ENCODE measurements at places on chromosomes 1 and 21.

GRCh38 chr21:17146426-17146825, 366.4 kb upstream of the CXADR start:
- DNase-seq, result no peak

GRCh38 chr1:34409689-34410229, 233.1 kb downstream of the C1orf94 start:
- no peak for DNase-seq

DNA sequence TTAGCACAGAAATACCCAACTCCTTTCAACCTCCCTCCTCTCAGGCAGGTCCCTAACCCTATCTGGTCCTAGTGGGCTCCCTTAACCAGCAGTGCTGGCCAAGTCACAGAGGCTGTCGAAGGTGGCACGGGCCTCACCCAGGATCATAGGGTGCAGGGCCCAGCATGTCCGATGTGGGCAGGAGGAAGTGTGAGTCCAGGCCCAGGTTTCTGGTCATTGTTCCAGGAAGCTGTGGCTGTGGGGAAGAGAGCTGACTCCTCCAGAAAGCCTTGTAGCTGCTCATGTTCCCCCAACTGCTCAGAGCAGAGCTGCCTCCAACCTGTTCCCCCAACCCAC, 2.4 kb downstream of the CCDC17 start:
- no peak for DNase-seq

- DNase-seq, result no peak
These were observed at the start of gene ITPKB for GRCh38 chr1:226738995-226739695. Gene ITPKB (minus strand): TSS chr1:226739282. CDS start chr1:226737458, 1,824 bp downstream.

DNA sequence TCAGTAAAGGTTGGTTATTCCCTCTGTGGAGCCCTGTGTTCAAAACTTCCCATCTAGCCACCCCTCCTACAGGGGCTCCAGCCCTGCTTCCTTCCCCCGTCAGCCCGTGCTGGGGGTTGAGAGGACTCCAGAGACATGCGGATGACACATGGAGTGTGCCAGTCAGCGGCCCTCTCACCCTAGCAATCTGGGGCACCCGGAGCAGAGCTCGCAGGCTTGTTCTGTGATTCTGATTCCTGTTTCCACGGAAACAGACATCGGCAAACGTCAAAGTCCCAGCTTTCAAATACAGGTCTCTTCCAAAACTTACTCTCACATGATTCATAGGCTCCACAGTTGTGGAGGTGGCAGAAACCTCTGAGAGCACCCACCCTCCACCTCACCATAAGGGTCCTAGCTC, 9.8 kb upstream of the SSBP3 start:
- no peak for DNase-seq

- no peak for DNase-seq
These were observed 19.3 kb upstream of the MAN1A2 start for GRCh38 chr1:117347907-117348306.

GRCh38 chr1:31041529-31041928, 24.0 kb downstream of the PUM1 start:
- DNase-seq, result no peak

DNA sequence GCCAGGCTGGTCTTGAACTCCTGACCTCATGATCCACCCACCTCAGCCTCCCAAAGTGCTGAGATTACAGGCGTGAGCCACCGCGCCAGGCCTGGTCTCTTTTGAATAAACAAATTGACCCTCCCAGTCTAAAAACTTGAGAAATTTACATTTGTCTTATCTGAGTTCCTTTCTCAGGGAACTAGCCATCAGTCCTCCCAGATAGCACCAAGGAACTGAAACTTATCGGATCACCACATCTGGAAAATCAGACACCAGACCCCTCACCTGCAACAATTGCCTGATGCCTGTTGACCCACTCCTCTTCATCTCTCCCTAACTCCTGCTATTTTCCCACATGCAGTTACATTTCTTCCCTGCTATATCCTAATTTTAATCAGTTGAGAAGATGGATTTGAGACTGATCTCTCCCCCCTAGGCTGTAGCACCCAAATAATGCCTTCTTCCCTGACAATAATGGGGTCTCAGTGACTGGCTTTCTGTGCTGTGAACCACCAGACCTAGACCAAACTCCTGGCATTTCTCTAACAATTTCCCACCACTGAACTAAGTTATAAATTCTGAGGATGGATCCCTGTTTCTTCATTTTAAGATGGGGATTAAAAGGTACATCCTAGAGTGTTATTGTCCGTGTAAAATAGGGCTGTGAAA, 951 bp upstream of the CBR1 start:
- DNase-seq, result no peak

Data from HuH-7.5 (cell line).